Esophagus muscularis mucosa (tissue), 4 donors: ENCODE measurements at places on chromosomes 2 and 18.
A peak's percentile ranks its signal among the peaks of the same experiment; 100 is the strongest.

DNA sequence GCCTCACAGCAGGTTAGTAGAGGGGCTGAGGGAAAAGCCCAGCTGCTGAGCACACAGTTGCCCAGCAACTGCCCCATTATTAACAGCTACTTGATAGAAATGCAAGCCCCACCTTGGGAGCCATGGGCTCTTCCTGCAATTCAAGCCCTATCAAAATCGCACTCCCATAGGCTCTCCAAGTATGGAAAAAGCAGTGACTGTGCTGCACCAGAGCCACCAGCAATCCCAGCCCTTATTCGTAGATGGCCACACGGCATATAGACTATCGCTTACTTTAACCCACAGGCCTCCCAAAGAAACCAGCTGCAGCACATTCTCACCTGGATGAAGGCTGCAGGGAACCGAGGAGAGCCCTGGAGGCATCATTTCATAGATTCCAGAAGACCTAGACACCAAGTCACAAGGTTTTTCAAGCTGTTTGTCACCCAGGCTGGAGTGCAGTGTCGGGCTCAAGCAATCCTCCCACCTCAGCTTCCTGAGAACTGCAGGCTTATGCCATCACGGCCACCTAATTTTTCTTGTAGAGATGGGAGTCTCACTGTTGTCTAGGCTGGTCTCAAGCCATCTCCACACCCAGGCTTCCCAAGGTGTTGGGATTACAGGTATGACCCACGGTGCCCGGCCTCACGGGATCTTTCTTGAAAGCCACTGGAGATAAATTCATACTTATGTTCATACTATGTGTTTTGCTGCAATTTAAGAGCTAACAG is 11.3 kb downstream of the NCL start:
- no peak for DNase-seq

DNA sequence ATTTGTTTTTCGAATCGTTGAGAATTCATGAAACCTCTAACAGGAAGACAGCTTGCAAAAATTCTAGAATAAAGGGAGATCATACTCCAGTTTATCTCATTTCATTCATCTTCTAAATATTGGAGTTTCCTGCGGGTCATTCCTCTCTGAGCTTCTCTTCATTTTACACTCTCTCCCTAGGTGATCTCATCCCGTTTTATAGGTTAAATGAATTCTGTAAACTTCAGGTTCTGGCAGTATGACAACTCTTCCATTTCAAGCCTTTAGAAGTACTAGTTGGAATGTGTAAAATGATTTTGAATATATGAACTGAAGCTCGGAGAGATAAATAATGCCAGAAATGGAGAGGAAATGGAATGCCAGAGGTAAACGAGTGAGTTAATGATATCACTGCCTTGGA is 312.4 kb downstream of the METTL4 start:
- DNase-seq, result no peak

GRCh38 chr2:225122583-225123486 is 80.6 kb upstream of the DOCK10 start:
- no peak for DNase-seq

DNA sequence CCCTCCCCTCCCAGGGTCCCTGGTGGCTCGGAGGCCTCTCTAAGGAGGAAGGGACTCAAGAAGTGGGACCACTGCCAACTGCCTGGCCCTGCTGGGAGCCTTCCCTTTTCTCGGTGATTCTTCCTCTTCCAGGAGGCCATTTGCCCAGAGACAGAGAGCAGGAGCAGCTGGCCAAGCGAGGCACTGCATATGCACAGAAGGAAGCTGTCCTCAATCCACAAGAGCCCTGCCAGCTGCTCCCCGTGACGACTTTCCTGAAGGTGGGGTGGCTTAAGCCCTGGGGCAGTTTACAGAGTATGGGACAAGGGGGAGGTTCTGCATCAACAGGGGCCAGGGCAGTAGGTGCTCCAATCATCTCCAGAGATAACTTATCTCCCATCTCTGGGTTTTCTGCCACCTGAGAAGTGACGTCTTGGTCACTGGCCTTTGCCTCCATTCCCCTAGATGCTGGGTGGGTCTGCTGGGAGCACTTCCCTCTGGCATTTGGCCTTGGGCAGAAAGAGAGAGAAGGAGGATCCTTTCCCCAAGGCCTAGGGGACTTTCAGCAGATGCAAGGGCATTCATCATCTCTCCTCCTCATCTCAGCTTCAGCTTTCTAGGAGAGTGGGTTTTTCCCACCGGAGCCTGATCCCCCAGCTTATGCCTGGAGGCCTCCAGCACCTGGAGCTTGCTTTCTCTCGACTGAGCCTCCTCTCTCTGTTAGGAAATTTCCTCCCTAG is 28.5 kb downstream of the CIB4 start:
- peak; percentile 91 for DNase-seq

GRCh38 chr2:25794544-25795276 is 83.6 kb downstream of the ASXL2 start:
- no peak for DNase-seq
